ENCODE measurements at places on chromosomes 12 and 14.

DNA sequence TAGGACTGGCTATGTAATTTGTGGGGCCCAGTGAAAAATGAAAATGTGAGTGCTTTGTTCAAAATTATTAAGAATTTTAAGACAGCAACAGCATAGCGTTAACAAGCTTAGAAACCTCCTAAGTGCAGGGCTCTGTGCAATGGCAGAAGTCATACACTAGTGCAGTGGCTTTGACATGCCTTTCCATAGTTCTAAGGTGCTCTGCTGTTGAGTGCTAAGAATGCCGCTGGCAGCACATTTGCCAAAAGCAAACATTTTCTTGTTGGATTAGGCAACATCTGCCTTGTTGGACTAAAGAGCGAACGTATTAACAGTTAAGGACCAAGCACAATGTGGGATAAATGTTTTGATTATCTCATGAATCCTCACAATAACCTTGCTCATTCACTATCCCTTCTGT lies 244.9 kb upstream of the PDE3A start:
- no peak for DNase-seq

GRCh38 chr12:107859367-107859766 lies 84.9 kb downstream of the ASCL4 start:
- DNase-seq = no peak

GRCh38 chr14:88037325-88037724 lies 32.4 kb downstream of the GPR65 start:
- DNase-seq = no peak

DNA sequence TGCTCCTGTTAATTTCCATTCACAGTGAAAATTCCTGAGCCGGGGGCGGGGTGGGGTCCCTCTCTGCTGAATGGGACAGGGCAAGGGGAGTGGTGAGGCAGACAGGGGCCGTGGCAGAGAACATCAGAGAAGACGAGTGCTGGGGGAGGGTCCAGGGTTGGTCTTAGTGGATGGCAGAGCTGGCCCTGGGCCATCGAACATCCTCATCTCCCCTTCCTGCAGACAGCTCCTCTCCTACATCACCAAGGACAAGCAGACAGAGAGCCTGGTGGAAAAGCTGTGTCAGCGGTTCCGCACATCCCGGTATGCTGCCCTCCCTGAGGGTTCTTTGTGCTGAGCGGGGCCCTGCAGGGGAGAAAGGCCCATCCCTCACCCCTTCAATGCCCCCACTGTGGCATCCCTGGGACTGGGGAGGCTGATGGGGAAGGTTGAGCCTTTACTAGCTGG lies 5.0 kb upstream of the GAPDH start:
- no peak for DNase-seq

- DNase-seq = no peak
Measured at GRCh38 chr14:103727313-103727980, 11.8 kb downstream of the ZFYVE21 start.
